ENCODE measurements at places on chromosomes 3 and 15.
A peak's percentile ranks its signal among the peaks of the same experiment; 100 is the strongest.

DNA sequence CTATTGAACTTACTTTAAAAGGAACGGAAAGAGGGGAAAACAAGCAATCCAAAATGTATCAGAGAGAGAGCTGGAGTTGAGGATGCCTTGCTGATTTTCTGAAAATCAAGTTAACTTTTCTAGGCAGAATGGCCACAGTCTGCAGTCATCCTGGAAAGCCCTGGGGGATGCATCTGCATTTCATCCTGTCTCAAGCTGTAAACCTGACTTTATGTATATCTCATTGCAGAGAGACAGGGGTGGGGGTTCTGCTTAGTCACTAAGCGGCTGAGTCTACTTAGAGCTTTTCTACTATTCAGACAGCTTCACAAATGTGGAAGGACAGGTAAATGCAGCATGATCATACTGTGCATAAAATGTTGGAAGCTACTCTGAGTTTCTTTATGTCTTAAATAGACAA lies 41.4 kb downstream of the MRPS25 start:
- DNase-seq: no peak

DNA sequence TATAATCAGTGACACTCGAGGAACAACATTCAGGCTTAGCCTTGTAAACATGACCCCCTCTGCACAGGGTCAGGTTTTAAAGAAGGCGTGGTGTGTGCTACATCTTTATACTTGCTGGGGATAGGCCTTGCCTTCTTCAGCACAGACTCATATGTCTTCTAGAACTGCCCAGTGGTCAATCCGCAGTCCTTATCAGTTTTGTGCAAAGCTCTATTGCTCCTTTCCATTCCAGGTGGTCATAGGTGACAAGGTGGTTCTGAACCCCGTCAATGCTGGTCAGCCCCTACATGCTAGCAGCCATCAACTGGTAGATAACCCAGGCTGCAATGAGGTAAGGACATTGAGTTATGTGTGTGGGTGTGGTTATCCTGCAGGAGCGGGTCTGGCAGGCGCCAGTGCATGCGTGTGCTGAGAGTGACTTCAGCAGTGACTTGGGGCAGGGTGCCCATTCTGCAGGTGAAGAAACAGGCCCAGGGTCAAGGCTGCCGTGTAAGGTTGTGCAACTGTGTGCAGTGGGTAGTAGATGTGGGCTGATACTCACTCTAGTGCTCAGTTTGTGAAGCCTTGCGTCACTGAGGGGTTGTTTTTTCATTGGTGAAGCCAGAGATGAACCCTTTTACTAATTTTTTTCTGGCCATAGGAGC lies 150.9 kb downstream of the ITPR1 start:
- DNase-seq: no peak

DNA sequence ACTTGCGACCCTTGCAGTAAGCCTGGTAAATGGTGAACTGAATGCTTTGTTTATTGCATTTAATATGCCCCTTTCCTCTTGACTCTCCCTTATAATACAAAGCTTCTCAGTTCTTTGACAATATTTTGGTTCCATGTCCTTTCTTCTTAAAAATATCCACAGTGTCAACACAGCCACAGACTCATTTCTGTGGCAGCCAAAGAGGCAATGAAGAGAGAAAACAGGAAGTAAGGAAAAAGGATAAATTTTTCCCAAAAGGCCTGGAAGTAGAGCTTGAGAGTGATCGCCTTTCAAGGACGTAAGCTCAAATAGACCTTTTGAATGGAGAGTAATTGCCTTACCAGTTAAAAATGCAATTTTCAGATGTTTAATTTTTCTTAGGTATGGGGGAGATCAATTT lies 59.4 kb downstream of the PEX5L start:
- peak; percentile 15 for DNase-seq

- no peak for DNase-seq
These were observed 31.5 kb downstream of the SLC41A3 start for GRCh38 chr3:126052196-126053058.

GRCh38 chr3:49869525-49870126 lies at the start of gene CAMKV:
Gene CAMKV, minus strand, starts transcription at chr3:49869906. Its CDS starts 7,518 bp downstream, at chr3:49862388.
- no peak for DNase-seq

DNA sequence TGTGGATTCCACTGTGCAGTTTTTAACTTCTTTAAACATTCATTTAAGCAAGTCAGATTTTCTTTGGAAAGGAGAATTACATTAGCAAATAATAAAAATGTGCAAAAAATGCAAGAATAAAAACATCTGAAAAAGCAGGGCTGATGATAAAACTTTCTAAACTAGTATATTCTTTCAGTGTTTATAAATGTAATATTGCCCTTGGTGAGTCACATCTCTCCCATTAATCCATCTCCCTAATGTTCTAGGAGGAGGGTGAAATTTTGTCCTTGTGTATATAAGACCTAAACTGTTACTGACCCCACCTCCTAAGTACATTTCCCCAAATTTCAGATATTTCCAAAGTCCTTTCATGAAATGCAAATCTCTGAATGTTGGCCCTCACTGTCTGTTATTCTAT lies 28.5 kb upstream of the DCUN1D1 start:
- no peak for DNase-seq

DNA sequence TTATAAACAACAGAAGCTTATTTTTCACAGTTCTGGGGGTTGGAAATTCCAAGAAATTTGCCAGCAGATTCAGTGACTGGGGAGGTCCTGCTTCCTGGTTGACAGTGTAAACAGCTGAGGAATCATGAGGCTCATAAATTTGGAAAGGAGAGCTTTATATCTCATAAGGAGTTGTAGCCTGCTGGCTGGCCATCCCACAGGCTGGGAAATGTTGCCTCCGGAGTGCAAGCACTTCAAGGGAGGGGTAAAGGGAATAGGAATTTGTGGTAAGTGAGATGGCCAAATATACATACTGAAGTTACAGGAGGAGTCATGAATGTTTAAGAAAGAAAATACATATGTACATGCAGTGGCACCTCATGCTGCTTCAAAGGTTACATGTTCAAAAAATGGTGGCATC lies 217.2 kb upstream of the CBLB start:
- DNase-seq: no peak

DNA sequence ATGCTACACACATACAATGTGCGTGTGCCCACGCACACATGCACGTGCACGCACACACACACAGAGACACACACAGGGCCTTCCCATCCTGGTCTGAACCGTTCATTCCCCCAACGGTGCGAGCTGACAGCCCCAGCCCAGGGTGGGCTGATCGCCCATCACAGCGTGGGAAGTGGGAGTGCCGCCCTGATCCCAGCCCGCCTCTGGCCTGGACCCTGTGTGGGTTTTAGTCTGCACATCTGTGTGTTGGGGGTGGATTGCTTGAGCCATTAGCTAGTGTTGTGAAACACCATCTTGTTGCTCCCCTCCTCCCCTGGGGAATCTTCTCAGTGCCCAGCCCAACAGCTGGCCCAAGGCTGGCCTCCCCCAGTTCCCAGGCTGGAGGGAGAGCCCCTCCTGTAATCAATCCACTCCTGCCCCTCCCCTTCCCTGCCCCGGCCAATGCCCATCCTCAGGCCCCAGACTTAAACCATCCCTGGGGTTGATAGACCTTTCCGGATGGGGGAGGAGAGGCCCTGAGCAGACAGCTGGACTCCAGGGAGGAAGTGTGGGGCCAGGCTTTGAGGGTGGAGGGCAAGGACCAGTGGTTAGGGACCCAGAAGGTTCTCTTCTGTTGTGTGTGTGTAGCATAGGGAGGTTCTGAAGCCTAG lies 8.3 kb downstream of the SEMA3G start:
- peak; percentile 78 for DNase-seq

GRCh38 chr15:72472992-72473610 lies 1.0 kb upstream of the ARIH1 start:
- peak; percentile 66 for DNase-seq

DNA sequence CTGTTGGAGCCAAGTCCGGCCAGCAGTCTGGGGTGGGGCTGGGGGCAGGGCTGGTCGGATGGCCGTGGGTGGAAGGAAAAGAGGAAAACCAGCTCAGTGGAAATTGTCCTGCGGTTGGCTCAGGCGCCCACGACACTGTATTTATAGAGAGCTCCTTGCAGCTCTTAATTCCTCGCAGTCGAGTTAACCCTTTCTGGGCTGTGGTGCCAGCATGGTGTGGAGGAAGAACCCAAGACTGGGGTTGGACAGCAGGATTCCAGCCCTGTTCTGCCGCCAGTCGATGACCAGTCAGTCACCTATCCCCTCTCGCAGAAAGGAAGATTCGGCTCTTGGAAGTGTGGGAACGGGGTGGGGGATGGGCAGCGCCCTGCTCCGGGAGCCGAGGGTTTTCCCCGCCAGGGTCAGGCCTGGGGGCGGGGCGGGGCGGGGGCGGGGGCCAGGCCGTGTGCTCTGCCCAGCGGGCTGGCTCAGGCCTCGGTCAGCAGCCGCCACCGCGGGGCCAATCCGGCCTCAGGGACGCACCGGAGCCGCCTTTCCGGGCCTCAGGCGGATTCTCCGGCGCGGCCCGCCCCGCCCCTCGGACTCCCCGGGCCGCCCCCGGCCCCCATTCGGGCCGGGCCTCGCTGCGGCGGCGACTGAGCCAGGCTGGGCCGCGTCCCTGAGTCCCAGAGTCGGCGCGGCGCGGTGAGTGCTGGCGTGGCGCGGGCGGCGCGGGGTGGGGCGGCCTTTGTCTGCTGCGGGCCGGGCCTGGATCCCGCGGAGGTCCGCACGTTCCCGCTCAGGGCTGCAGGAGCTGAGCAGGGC lies at the start of gene CD276:
CD276 (plus strand) TSS at position 607 of the 804 bp plus-strand sequence. CDS start 15,257 bp downstream, outside the sequence.
- DNase-seq: peak; percentile 89

GRCh38 chr15:43954181-43954621 lies 127.4 kb downstream of the WDR76 start:
- no peak for DNase-seq

- DNase-seq: no peak
These were observed 449.4 kb upstream of the PPP2R3A start for GRCh38 chr3:135516143-135516542.
